ENCODE measurements at places on chromosomes 6 and 20.

DNA sequence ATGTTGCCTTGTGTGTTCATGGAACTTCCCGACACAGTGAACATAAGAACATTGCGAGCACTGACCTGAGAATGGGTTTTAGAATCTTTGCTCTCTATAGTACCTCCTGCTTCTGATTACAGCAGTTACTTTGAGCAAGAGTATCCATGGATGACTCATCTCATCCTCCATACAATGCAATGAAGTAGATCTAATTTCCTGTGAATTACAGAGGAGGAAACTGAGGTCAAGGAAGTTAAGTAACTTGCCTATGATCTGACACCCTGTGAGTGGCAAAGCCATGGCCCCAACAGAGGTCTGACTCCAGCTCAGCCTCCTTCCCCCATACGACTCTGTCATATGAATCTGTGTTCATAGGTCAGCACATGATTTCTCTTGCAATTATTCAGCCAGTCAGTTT lies 518.1 kb downstream of the TFAP2A start:
- DNase-seq, result no peak

DNA sequence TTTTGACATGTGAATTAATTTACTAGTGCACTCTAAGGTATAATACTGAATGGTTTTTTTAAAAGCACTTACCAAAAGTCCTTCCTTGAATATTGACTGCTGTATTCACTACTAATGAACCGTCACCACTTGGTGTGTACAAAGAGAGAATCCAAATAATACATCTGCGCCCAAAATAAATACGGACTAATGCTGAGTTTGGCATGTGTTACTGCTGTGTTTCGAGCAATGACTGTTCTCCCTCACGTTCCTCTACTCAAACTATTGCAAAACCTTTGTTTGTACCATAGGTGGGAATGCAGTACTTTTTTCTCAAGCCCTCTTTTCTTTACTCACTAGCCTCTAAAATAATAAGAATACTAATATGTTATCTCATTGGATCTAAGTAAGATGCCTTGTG lies 305.5 kb downstream of the QKI start:
- DNase-seq, result no peak

DNA sequence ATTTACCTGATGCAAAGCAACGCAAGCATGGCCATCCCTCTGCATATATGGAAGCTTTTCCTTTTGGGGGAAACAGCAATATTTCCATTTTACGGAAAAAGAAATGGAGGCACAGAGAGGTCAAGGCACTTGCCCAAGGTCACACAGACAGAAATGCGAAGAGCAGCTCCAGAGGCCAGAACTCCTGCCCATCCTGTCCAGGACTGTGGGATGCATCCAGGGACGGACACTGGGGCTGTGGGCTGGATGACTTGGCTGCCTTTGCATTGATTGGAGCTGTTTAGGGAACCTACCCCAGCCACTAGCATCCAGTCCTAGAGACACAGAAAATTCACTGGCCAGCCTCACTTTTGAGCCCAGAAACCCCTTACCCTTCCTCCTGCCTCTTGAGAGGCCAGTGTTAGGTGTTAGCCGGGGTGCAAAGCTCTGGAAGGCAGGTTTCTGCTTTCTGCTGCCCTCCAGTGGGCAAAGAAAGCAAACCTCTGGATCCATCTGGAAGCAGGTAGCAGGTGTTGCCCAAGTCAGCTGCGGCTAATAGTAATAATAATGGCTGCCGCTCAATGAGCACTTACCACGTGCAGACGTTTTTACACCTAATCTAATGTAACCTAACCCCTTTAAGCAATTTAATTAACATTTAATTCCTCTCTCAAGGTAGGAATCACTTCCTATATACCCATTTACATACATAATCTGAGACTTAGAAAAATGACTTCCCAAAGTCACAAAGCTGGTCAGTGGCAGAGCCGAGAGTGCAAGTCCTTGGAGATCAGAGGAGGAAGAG lies 31.7 kb upstream of the CCN5 start:
- DNase-seq, result peak; percentile 44

- peak; percentile 92 for DNase-seq
Observed at GRCh38 chr6:137013738-137014602, 30.8 kb downstream of the IL20RA start.

DNA sequence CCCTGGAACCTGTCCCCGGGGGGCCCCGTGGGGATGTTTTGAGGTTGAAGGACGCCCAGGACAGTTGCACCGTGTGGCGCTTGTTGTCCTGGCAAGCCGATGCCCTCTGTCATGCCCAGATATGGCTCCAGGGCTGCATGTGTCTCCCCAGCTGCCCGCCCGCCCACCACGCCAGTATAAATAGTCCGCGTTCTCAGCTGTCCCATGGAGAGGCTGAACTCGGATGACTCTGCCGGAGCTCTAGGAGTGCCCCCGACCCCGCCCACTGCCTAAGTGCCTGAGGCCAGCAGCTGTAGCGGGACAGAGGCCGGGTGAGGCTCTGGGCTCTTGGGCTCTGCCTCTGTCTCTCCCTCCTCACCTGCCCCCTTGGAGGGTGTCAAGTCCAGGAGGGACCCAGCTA lies 83.0 kb upstream of the GATA5 start:
- DNase-seq, result no peak

- DNase-seq, result no peak
Observed at GRCh38 chr6:148653138-148653776, 93.6 kb upstream of the UST start.

DNA sequence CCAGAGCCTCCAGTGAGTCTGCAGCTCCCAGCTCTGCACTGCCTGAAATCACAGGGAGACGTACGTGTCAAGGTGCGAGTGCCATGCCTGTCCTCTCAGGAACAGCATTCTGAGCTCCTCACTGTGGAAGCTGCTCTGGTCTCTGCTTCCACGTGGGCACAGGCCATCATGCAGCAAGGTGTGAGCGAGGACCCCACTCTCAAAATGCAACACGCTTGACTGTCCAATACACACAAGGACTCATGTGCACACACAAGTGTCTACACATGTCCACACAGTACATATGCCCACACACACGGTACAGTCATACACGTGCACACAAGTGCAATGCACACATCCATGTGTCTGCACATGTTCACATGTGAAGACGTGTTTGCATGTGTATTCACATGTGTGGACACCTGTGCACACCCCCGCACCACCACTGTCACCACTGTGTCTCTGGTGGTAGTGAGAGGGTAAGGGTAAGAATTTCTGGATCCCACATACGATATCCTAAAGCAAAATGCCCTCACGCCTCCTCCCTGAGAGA lies 260.5 kb downstream of the DLL1 start:
- no peak for DNase-seq

- DNase-seq, result peak; percentile 59
Observed at GRCh38 chr20:6583134-6583738, 184.2 kb upstream of the BMP2 start.

Measured in fibroblast of skin of back (primary cell).